ENCODE measurements at places on chromosomes 3 and 15.

DNA sequence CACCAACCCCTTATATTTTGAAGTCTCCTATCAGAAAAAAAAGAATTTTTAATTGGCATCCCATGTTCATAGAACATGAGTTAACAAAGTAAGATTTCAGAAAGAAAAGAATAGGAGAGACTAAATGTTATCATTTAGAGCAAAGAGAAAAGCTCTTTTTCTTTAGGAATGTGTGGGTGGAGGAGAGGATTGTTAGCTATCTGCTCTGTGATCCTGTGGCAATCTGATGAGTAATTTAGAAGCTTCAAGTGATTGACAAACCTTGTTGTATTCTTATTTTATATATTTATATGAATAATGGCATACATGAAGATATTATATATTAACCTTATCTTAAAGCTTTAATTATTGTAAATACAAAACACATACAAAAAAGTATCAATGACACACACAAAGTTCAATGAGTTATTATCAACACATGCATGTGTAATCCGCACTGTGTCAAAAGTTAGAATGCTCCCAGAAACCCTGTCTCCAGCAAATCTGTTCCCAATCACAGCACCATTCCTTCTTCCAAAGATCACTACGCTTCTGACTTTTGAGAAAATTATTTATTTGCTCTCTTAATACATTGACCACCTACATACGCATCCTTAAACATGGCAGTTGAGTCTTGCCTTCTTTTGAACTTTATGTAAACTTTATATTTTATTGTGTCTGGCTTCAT, 907.4 kb downstream of the MCTP2 start:
- DNase-seq = peak; percentile 21

GRCh38 chr3:120200493-120201235, 84.4 kb downstream of the GPR156 start:
- no peak for DNase-seq

DNA sequence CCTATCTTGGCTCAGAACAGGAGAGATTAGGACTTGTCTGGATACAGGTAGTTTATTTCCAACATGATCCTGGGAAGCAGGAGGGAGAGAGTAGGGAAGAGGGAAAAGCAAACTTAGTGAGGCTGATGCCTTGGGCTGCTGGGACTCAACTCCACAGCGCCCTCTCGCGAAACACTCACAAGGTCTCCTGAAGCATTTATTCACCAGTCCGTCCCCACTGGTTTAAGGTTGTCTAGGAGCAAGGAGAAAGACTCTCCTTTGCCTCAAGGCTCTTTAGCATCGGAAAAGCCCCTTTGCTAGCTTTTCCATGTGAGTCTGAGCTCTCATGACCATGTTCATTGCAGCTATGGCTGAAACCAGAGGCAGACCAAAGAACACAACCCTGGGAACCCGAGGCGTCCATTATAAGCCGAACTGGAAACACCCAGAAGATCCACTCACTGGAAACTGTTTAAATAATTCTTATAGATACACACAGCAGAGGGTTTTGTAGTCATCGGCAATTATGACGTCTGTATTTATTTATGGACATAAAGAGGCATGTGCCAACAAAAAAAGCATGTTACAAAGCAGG, 244.5 kb downstream of the CD47 start:
- peak; percentile 48 for DNase-seq

DNA sequence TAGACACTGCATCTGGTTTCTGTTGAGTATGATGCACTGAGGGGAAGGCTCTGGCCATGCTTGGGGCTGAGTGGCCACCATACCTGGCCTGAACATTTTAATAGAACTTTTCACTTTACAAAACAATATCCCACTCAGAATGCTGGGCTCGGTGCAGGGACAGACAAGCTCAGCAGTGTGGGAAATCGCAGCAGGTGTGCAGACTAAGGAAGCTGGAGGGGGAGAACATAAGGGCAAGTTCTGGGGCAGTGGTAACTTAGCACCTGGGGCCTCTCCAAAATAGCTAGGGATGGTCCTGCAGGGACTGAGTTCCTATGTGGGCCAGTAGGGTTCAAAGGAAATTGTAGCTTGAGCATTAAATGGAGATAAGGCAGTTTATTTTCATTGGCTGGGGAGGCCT, 90.9 kb upstream of the RNU6-1 start:
- no peak for DNase-seq

- DNase-seq = no peak
Measured at GRCh38 chr15:99006904-99007495, 592 bp downstream of the PGPEP1L start.

DNA sequence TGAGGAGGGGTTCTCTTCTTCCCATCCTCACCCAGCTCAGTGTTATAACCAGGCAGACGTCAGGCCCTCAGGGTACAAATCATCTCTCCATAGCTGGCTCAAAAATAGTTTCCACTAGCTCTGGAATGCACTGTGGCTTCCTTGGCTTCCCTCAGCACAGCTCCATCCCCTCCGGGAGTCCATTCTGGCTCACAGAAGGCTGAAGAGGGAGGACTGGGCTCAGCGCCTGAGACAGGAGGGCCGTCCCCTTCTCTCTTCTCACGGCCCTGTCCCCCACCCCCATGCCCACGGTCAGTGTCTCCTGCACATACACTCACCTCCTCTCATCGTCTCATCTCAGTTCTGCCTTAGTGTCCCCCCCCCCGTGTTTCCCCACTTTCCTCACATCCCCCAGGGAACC, 50.1 kb downstream of the UMPS start:
- DNase-seq = peak; percentile 92

- no peak for DNase-seq
Measured at GRCh38 chr15:93001881-93002280, 87.1 kb downstream of the RGMA start.

GRCh38 chr15:35557012-35557411, 11.0 kb upstream of the DPH6 start:
- DNase-seq = no peak

DNA sequence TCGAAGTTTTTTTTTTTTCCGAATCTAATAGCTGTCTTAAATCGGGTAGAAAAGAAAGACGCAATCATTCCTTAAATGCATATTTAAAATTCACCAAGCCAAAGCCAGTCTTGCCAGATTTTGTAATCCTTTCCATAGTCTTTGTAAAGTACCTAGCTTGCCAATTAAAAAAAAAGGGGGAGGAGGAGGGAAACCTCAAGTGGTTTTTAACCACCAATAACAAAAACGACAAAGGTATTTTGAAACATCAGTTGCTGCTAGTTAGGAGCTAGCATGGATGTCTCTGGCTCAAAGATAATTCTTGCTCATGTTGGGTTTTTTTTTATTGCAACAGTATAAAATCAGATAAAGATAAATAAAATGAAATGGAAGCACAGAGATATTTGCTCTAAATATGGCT, 187.9 kb downstream of the MECOM start:
- no peak for DNase-seq

- DNase-seq = peak; percentile 70
Measured at GRCh38 chr3:23748398-23749110, 57.2 kb upstream of the UBE2E1 start.

GRCh38 chr15:54707805-54708752, 488.7 kb downstream of the RSL24D1 start:
- no peak for DNase-seq

GRCh38 chr3:171806200-171807128, 3.8 kb downstream of the PLD1 start:
- DNase-seq = peak; percentile 71

DNA sequence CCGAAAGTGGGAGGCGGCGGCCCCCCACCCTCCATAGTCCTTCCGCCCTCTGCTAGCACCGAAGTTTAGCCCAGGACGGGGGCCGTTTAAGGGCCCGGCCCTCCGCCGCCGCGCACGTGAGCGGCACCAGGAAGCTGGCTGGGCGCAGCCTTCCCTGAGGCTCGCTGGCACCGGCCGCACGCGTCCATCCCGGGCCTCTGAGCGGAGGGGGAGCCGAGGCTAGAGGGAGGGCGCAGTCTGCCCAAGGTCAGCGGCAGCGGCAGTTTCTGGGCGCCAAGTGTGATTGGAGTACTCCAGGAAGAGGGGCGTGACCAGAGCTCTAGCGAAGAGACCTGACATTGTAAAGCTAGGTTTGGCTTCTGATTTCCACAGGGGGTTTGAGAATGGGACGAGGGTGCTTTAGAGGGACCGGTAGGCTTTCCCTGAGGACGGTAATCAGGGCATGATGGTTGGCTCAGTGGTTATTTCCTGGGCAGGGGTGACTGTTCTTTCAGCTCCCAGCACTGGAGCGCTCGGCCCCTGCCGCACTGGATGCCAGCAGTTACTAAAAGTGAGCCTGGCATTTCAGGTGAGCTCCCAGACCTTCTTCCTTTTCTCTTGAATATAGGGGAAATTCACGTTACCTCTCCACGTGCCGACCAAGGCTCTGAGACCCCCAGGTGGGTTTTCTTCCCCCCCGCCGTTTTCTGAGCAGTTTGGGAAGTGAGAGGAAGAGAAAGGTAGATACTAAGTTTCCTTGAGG, 853 bp downstream of the TEX264 start:
- peak; percentile 36 for DNase-seq

DNA sequence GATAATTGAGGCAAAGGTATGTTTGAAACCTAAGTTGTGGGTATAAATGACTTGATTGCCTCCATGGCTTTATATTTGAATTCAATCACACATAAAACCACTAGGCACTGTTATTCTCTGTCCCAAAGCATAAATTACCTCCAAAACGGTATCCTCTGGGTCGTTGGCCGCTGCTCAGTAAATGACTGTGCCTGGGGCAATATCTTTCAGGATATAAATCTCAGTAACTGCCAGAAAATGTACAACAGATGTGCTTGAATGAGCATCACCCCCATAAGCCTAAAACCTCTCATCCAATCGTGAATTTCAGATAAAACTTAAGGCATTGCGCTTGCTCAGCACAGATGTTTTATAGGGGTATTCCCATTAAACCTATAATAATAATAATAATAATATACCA, 19.0 kb upstream of the C3orf49 start:
- DNase-seq = no peak

GRCh38 chr3:73768524-73769308, 144.0 kb upstream of the PDZRN3 start:
- DNase-seq = peak; percentile 37

- DNase-seq = no peak
Measured at GRCh38 chr3:158802409-158803268, 785 bp downstream of the MFSD1 start.

- no peak for DNase-seq
Measured at GRCh38 chr3:46619845-46620778, 7.8 kb downstream of the FAM240A start.

- peak; percentile 47 for DNase-seq
Measured at GRCh38 chr3:10164546-10165393, at the start of gene IRAK2. Gene IRAK2 (plus strand): TSS chr3:10164919. CDS start chr3:10164955, 36 bp downstream.

DNA sequence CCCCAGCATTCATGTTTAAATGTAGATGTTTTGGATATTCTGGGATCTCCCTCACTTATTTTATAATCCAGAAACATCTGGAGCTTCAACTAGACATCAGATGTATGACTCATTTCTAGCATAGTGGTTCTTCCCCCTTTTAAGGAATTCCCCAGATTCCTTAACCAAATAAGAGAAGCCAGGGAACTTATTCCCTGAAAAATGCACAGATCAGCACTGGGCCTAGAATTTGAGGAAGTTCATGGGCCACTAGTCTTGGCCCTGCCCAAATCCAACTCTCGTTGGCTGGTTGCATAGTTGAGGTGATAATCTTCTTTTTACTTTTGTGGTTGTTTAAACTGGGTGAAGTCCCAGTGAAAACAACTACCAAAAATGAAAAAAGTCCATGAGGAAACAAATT, 20.4 kb downstream of the RARRES1 start:
- DNase-seq = peak; percentile 94

DNA sequence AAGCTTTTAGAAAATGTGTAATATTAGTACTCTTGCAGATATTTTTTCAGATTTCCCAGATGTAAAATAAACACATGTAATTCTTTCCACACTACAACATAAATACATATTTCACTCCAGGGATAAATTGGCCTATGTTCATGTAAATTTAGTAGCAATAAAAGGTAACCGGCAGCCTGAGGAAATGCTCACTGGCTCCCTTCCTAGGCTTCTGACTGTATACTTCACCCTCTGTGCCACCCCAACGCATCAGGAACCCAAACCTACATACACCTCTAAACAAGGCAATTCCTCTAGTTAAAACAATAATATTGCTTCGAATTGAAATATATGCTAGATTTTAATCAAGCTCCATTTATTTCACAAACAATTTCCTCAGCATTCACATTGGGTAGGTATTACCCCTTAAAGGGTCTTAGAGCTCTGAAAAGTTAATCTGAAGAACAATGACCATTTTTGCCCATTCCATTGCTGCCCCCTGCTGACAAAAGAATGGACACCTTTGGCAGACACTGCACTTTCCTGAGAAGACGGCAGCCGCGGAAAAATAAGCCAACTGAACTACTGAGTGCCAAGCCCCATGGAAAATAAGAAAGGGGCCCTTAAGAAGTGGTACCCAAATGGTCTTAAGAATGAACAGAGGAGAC, 212.5 kb downstream of the OSBPL10 start:
- peak; percentile 61 for DNase-seq

- peak; percentile 27 for DNase-seq
Measured at GRCh38 chr15:40238532-40239403, at the start of gene PAK6. Gene PAK6 (plus strand): TSS chr15:40239063. CDS start chr15:40264786, 25,723 bp downstream.

- no peak for DNase-seq
Measured at GRCh38 chr3:56899078-56899477, 97.3 kb upstream of the ARHGEF3 start.
